GM23338 (cell line): ENCODE measurements at places on chromosomes 5 and 9. TPM values are rescaled to one million over a fixed set of nuclear protein-coding genes. Genes with fewer than 3 reads are reported as not detected.

Gene CTSV
- total RNA-seq, result 59.1 and 63.4 TPM in 2 replicates

DNA sequence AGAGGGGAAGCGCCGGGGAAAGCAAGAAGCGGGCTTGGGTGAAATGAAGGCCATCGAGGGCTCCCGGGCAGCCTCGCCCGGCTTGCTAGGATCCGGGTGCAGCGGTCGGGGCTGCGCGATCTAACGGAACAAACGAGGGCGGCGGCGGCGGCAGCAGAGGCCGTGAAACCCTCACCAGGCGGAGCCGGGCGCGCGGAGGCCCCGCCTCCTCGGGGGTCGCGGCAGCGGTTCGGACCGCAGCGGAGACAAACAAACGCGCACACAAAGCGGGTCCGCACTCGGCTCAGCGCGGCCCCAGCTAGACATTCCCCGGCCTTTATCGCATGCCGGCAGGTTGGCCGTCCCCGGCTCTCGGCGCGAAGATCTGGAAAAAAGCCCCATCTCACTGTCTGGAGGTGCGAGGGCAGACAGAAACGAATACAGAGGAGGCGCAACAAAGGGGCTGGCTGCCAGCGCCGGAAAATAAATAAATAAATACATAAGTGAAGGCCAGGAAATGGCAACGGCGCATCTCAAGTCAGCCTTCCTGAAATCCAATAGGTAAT is 10.5 kb upstream of the TRIM36 start:
- H3K27ac ChIP-seq, result no peak overlapping the region
- peak; percentile 84 for DNase-seq
- peaks cover 84% of the 10 kb centered on the region for H3K27me3 ChIP-seq
- no peaks in the 10 kb centered on the region for H3K36me3 ChIP-seq
- peak overlapping the region; percentile 64 for H3K4me3 ChIP-seq
- peaks cover 6% of the 10 kb centered on the region for H3K4me1 ChIP-seq

- no peaks in the 10 kb centered on the region for H3K4me1 ChIP-seq
- no peak for DNase-seq
- H3K4me3 ChIP-seq, result no peak overlapping the region
Observed at GRCh38 chr5:164346785-164347630, 841.6 kb downstream of the MAT2B start.

DNA sequence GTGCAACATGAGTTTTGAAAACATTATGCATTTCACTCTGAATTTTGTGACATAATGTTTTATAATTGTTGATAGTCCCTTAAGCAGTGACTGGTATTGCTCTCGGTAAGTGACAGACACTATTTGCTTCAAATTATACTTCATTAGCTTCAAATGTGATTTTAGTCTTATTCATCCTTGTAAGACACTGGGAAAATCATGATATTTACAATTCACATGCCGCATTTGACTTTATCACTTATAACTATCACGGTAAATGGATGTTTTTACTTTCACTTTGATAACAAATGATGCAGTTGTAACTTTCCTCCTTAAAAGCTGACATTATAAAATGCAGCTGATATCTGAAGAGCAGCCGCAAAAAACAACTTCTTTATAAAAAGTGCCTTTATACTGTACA is 44.1 kb upstream of the ITGA2 start:
- H3K36me3 ChIP-seq, result no peaks in the 10 kb centered on the region
- no peak overlapping the region for H3K27ac ChIP-seq
- DNase-seq, result no peak
- H3K4me3 ChIP-seq, result no peak overlapping the region
- H3K4me1 ChIP-seq, result no peaks in the 10 kb centered on the region

DNA sequence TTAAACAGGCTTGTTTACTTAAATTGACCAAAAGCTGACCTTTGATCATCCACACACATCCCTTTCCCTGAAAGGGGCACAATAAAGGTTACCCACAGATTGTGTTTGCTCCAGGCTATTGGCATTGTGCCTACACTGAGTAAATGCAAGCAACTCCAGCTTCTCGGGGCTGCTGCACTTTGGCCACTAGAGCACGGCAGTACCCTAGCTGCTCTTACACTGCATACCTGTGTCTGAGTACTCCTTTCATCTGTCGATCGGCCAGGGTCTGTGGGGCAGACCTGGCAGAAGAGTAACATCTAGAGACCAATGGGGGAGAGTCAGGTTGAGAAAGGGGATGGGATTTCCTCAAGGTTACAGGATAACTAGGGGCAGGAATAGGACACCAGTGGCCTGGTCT is 281.9 kb upstream of the NMUR2 start:
- no peaks in the 10 kb centered on the region for H3K27me3 ChIP-seq
- no peaks in the 10 kb centered on the region for H3K4me1 ChIP-seq
- H3K27ac ChIP-seq, result no peak overlapping the region
- H3K36me3 ChIP-seq, result no peaks in the 10 kb centered on the region; the same call in 1 of the 2 replicates
- H3K4me3 ChIP-seq, result no peak overlapping the region

Gene GPR21
- 0.90 and 1.9 TPM in 2 replicates for total RNA-seq

GRCh38 chr9:87673446-87674120 is 52.3 kb upstream of the CTSL start:
- H3K27me3 ChIP-seq, result no peaks in the 10 kb centered on the region
- H3K4me1 ChIP-seq, result no peaks in the 10 kb centered on the region
- H3K27ac ChIP-seq, result no peak overlapping the region

DNA sequence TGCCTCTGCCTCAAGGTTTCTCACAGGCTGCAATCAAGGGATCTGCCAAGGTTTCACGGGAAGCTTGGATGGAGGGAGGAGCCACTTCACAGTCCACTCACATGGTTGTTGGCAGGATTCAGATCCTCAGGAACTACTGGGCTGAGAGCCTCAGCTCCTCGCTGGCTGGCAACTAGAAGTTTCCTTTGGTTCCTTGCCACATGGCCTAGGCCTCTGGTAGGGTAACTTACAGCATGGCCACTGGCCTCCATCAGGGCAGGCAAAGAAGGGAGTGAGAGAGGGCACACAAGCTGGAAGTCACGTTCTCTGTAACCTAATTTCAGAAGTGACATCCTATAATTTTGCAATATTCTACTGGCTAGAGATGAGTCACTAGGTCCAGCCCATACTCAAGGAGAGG is 32.2 kb downstream of the SPOCK1 start:
- no peaks in the 10 kb centered on the region for H3K27me3 ChIP-seq
- no peak overlapping the region for H3K4me3 ChIP-seq
- no peak overlapping the region for H3K27ac ChIP-seq
- H3K36me3 ChIP-seq, result no peaks in the 10 kb centered on the region
- no peaks in the 10 kb centered on the region for H3K4me1 ChIP-seq

Gene ANKRD18B
- total RNA-seq, result 4.1 and 6.4 TPM in 2 replicates

GRCh38 chr9:113620377-113621161 is 157.0 kb downstream of the RGS3 start:
- H3K36me3 ChIP-seq, result no peaks in the 10 kb centered on the region
- H3K27ac ChIP-seq, result no peak overlapping the region
- peaks cover 31% of the 10 kb centered on the region for H3K4me1 ChIP-seq
- H3K4me3 ChIP-seq, result no peak overlapping the region
- DNase-seq, result peak; percentile 76

- peaks cover 7% of the 10 kb centered on the region; the same call in 1 of the 2 replicates for H3K4me1 ChIP-seq
- H3K27me3 ChIP-seq, result no peaks in the 10 kb centered on the region
- no peak overlapping the region for H3K4me3 ChIP-seq
Observed at GRCh38 chr5:63211448-63212132, 633.0 kb downstream of the LRRC70 start.

GRCh38 chr9:108621991-108622855 is 233.6 kb downstream of the ACTL7B start:
- no peak overlapping the region for H3K27ac ChIP-seq
- DNase-seq, result no peak
- no peaks in the 10 kb centered on the region for H3K27me3 ChIP-seq
- H3K36me3 ChIP-seq, result no peaks in the 10 kb centered on the region
- no peaks in the 10 kb centered on the region for H3K4me1 ChIP-seq
- H3K4me3 ChIP-seq, result no peak overlapping the region

DNA sequence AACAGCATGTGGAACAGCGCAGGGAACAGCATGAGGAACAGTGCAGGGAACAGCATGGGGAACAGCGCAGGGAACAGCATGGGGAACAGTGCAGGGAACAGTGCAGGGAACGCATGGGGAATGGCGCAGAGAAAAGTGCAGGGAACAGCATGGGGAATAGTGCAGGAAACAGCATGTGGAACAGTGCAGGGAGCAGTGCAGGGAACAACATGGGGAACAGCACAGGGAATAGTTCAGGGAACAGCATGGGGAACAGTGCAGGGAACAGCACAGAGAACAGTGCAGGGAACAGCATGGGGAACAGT is 2.0 kb downstream of the LCN8 start:
- no peak overlapping the region for H3K27ac ChIP-seq
- H3K36me3 ChIP-seq, result no peaks in the 10 kb centered on the region
- H3K27me3 ChIP-seq, result no peaks in the 10 kb centered on the region
- no peaks in the 10 kb centered on the region for H3K4me1 ChIP-seq
- no peak for DNase-seq

DNA sequence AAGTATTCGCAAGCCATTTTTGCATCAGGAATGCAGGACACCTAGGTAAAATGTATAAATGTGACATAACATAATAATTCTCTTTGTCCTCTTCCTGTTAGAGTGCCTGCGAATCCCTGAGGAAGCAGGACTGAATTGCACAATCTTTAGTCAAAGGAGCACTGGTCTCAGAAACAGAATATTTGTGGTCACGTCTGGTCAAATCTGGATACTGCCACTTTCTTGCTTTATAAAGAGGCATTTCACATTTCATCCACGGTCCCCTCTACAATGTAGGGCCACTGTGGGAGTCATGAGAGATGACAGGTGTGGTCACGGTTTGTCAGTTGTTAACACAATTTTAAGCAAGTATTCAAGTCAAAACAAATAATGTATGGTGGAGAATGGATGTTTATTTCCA is 564.0 kb downstream of the IRX1 start:
- DNase-seq, result no peak
- no peaks in the 10 kb centered on the region for H3K27me3 ChIP-seq
- no peak overlapping the region for H3K4me3 ChIP-seq
- H3K27ac ChIP-seq, result no peak overlapping the region
- no peaks in the 10 kb centered on the region for H3K36me3 ChIP-seq

GRCh38 chr9:121999556-121999955 is 93.6 kb downstream of the TTLL11 start:
- H3K27me3 ChIP-seq, result no peaks in the 10 kb centered on the region
- DNase-seq, result no peak
- no peak overlapping the region for H3K27ac ChIP-seq
- H3K4me1 ChIP-seq, result peaks cover 11% of the 10 kb centered on the region
- no peaks in the 10 kb centered on the region for H3K36me3 ChIP-seq
- no peak overlapping the region for H3K4me3 ChIP-seq

Gene PCDHB14
- 3.2 and 4.1 TPM in 2 replicates for total RNA-seq

Gene ANXA2R
- total RNA-seq, result 0.21 TPM in 1 of 2 replicates, not detected in the other

GRCh38 chr9:87109231-87109631 is 161.9 kb upstream of the GAS1 start:
- no peaks in the 10 kb centered on the region for H3K27me3 ChIP-seq
- no peaks in the 10 kb centered on the region for H3K36me3 ChIP-seq
- no peak for DNase-seq
- no peak overlapping the region for H3K27ac ChIP-seq

DNA sequence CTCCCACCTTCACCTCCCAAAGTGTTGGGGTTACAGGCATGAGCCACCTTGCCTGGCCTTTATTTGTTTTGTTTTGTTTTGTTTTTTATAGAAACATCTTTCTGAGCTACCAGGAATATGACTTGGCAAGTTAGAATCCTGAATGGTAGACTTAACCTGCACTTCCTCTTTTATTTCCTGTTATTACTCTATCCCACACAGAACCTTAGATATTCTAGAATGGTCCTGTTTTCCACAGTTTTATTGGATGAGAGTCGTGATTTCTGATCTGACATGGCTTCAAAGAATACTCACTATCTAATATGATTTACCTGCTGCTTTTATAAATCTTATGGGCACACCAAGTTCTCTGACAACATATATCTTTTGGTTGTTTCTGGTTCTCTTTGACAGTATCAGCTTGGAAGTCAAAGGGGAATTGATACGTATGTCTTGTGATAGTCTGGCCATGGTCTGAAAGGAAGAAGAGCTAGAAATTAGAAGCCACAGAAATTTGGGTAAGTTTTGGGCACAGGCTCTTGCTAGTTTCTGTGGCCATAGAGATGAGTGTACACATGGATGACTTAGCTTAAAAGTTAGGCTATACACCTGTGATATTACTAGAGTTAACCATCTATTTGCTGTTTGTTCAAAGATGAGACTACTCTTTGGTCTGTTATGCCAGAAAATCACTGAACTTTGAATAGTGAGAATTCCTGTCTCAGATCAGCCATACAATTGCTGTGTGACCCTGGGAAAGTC is 4.7 kb upstream of the PANK3 start:
- no peaks in the 10 kb centered on the region for H3K27me3 ChIP-seq
- H3K36me3 ChIP-seq, result no peaks in the 10 kb centered on the region
- peaks cover 5% of the 10 kb centered on the region; the same call in 1 of the 2 replicates for H3K4me1 ChIP-seq
- no peak for DNase-seq
- H3K27ac ChIP-seq, result no peak overlapping the region

Gene PPP3R2
- total RNA-seq, result not detected in 2 replicates

DNA sequence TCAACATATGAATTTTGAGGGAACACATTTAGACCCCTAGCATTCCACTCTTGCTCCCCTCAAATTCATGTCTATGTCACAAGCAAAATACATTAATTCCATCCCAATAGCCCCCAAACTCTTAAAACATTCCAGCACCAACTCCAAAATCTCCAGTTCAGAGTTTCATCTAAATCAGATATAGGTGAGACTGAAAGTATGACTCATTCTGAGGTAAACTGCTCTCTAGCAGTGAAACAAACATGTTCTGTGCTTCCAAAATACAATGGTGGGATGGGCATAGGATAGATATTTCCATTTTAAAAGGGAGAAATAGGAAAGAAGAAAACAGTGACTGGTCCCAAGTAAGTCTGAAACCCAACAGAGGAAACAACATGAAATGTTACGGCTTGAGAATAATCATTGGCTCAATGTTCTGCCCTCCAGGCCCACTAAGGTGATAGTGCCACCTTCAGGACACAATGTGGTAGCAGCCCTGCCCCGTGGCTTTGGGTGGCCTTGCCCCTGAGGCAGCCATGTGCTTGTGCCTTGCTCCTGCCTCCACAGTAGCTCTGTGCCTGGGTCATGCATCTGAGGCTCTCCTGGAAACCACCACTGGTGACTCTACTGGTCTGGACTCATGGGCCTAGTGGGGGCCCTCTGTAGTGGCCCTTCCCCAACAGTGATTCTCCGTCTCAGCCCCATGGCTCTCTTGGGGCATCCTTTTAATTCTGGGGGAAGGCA is 36.4 kb upstream of the IPPK start:
- DNase-seq, result peak; percentile 81
- no peaks in the 10 kb centered on the region for H3K36me3 ChIP-seq
- H3K27me3 ChIP-seq, result no peaks in the 10 kb centered on the region
- H3K27ac ChIP-seq, result no peak overlapping the region
- no peak overlapping the region for H3K4me3 ChIP-seq

- H3K4me1 ChIP-seq, result no peaks in the 10 kb centered on the region
- no peak for DNase-seq
- no peaks in the 10 kb centered on the region for H3K36me3 ChIP-seq
Observed at GRCh38 chr9:91099436-91099835, 262.3 kb downstream of the AUH start.

DNA sequence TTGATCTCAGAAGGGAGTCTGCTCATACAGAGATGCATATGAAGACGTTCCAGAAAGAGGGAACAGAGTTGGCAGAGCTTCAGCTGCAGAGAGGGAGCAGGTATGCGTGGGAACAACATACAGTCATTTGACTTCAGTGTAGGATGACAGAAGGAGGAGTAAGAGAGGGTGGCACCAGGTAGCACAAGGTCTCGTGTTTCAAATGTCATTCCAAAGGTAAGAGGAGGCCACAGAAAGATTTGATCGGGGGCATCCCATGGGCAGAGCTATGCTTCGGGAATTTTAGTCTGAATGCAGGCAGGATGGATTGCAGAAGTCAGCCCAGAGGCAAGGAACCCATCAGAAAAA is 367.1 kb downstream of the CDK5RAP2 start:
- H3K27me3 ChIP-seq, result no peaks in the 10 kb centered on the region
- no peak overlapping the region for H3K4me3 ChIP-seq
- H3K36me3 ChIP-seq, result no peaks in the 10 kb centered on the region
- H3K4me1 ChIP-seq, result no peaks in the 10 kb centered on the region
- DNase-seq, result no peak
- H3K27ac ChIP-seq, result no peak overlapping the region
